ENCODE measurements at places on chromosomes 12 and 14.

- no peak for DNase-seq
Measured at GRCh38 chr14:30443368-30444007, 115.5 kb upstream of the G2E3 start.

GRCh38 chr12:128191380-128191779, 75.6 kb upstream of the TMEM132C start:
- DNase-seq: no peak

- DNase-seq: no peak
Measured at GRCh38 chr14:100774164-100774537, 47.5 kb downstream of the DLK1 start.

GRCh38 chr12:12812618-12813119, 477 bp upstream of the DDX47 start:
- DNase-seq: no peak

GRCh38 chr12:48716168-48716492, 377 bp downstream of the CCNT1 start:
- DNase-seq: no peak

DNA sequence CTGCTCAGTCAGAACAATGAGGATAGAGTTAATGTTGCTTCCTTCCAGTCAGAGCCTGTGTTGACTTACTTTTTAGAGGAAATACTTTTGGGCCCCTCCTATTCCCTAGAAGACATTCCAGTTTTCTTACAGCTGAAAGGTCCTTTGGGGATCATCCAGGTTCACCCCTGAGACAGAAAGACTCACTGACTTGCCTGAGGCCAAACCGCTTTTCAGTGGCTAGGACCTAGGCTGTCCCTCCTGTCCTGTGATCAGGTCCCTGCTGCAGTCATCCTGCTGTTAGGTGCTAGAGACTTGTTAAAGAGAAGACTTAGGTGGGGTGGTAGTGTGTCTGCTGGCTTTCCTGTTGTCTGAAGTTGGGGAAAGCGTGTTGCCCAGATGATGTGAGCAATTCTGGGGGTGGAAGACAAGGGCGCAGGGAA, 39.6 kb downstream of the SUSD6 start:
- DNase-seq: no peak

DNA sequence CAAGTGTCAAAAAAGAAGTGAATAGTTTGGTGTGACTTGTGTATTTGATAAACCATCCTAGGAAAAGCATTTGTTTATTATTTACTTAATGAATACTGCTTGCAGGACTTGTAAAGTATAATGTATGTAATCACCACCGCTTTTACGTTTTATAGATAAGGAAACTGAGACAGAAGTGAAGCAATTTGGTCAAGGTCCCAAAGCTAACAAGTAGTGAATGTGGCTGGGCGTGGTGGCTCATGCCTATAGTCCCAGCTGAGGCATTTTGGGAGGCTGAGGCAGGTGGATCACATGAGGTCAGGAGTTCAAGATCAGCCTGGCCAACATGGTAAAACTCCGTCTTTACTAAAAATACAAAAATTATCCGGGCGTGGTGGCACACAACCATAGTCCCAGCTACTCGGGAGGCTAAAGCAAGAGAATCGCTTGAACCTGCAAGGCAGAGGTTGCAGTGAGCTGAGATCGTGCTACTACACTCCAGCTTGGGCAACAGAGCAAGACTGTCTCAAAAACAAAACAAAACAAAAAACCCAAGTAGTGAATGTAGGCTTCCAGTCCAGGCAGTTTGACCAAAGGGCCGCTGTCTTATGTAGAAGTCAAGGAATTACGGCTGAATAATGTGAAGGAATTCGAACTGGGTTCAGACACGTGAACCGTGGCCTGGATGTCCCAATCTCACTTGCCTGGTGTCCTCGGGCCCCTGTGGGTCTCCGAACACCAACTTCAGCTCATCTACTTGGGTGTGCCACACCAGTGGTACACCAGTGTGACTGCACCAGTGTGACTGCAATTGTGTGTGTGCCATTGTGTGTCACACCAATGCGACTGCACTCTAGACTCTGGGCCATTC, 88.3 kb upstream of the MED13L start:
- DNase-seq: no peak

GRCh38 chr14:64209444-64210131, 84.6 kb downstream of the ESR2 start:
- DNase-seq: no peak

GRCh38 chr12:51972422-51972812, 20.9 kb downstream of the ACVR1B start:
- DNase-seq: no peak

Measured in activated T-cell treated with anti-CD3 and anti-CD28 coated beads, Interleukin-2, amount 50 U/mL, for 24 hours (primary cell).